Stimulated activated CD8-positive, alpha-beta memory T cell treated with anti-CD3 and anti-CD28 coated beads, Interleukin-4, amount 100 ng/mL, for 4 hours (primary cell): ENCODE measurements at places on chromosomes 3 and 15.

DNA sequence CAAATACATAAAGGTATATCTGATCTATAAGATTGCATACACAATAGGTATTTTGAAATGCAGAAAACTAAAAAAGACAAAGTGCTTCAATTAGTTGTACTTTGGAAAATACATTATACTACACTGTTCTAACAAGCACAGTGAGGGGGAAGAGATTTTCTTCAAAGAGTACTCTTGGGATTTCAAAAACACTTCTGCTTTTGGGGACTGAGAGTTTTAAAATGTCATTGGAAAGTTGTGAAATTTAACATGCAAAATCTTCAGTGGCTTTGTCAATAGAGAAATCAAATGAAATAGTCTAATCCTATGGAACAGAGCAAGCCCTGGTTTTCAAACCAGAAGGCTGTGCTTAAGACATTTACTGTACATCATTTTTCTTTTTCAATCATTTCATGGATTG lies 322.2 kb upstream of the SEMA6D start:
- DNase-seq = no peak

DNA sequence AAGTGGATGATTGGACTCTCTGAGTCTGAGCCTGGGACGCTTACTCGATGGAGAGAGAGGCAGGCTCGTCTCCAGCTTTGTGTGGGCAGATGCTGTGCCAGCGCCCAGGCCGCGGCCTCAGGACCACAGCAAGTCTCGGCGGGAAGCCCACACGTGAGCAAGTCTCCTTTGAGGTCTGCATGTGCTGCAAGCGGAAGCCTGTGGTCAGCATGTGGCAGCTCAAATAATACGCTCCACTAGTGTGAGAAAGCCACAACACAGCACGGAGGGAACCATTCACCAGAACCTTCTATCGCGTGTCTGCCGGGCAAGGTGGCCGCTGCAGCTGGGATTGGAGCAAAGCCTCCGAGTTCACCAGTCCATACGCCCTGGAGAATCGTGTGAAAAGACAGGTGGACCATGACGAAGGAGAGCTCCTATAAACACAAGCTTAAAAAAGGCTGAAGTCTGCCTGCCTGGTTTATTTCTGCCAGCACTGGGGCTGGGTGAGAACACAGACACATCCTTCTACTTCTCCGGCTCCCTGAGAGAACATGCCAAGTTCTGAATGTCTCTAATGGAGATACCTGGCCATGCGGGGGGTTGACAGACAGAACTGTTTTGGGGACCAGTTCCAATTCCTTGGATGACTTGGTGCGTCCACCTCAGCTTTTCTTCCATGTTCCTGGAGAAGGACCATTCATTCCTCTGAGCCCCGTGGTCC lies 82.0 kb upstream of the LRIG1 start:
- peak; percentile 9 for DNase-seq

- no peak for DNase-seq
Observed at GRCh38 chr15:52714968-52715367, 35.8 kb upstream of the ATOSA start.

DNA sequence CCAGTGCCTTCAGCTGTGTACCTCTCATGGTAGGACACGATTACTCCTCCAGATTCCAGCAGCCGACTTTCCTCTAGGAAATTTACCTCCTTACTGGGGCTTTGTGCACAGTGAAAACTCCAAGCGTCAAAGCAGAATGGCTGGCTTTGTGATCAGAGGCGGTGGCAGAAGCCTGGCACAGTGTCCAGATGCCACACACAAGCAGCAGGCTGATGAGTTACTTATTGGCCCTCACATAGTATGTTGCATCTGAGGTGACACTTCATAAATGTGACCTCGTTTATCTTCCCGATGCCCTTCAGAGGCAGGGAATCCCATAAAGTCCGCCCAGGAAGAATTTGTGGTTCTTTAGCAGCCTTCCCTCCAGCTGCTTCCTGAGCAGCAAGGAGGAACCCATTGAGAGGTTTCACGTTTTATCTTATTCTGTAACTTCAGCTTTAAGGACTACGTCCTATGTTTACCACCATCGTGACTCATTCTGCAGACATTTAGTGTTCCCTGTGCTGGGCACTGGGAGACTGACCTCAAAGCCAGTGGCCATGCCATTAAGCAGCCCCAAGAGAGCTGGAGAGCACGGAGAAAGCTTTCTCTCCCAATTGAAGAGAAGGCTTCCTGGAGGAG lies 107.1 kb upstream of the C15orf61 start:
- DNase-seq = no peak

GRCh38 chr3:2554656-2555055 lies 456.0 kb downstream of the CNTN4 start:
- DNase-seq = no peak

- no peak for DNase-seq
Observed at GRCh38 chr3:173938159-173938558, 540.6 kb downstream of the NLGN1 start.

GRCh38 chr15:43789409-43789808 lies 2.7 kb upstream of the SERF2 start:
- DNase-seq = no peak

DNA sequence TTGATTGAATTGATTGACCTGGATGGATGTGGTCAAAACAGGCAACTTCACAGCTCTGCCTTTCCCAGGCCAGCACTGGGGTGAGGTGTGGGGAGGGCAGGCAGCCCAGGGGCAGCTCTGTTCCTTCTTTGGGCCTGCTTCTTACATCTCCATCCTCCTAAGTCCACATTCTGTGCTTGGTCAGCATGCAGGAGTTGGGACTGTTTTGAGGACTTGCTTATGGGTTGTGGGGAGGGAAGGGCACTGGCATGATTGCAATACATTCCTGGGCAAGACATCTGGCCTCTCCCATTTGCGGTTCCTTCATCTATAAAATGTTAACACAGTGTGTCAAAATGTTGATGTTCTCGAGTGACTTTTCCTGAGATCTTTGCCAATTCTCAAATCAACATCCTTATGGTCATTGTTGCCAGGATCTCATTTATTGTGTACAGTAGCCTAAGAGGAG lies 84.1 kb downstream of the ST6GAL1 start:
- no peak for DNase-seq

DNA sequence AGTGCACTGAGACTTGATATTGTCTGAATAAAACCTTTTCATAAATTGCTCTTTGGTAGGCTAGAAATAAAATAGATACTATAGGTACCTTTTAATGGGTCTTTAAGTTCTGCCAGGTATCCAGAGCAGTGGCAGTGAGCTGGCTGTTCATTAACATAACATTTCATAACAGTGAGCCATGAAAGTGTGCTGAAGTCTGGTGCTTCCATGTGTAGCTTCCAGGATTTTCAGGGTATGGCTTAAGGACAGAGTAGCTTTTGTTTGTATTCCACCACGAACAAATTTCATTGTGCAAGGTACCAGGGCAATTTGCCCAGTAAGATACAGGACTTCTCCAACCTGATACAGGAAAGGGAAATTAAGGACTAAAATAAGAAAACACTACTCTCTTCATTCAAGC lies 124.7 kb upstream of the NANOGP8 start:
- DNase-seq = no peak

DNA sequence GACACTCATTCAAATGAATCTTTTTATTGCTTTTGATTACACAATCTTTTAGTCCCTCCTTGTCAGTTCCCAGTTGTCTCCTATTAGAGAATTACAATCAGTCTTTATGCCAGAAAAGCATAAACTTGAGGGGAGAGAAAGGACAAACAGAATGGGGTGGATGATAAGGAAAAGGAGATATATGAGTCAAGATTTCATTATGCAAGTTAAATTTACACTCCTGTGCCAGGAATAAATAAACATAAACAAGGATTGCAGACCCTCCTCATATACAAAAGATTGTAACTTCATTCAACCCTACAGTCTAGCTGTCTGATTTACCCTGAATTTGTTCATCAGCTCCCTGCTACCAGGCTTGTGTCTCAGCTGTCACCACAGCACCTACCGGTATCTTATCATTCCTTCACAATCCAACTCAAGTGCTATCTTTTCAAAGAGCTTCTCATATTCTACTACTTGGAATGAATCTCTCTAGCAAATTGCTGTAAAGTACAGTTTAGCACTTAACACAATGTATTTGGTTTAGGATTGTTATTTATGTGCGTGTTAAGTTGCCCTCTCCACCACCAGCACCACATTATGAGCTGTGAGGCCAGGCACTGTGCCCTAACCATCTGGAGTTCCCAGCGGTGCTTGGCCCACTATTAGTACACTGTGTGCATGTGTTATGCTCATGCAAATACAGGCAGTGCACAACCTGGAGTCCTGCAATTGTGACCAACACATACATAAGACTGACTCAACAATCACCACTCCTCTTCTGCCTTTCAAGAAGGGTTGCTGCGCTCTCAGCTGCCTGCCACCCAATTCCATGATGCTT lies 504.1 kb downstream of the TBL1XR1 start:
- DNase-seq = no peak

DNA sequence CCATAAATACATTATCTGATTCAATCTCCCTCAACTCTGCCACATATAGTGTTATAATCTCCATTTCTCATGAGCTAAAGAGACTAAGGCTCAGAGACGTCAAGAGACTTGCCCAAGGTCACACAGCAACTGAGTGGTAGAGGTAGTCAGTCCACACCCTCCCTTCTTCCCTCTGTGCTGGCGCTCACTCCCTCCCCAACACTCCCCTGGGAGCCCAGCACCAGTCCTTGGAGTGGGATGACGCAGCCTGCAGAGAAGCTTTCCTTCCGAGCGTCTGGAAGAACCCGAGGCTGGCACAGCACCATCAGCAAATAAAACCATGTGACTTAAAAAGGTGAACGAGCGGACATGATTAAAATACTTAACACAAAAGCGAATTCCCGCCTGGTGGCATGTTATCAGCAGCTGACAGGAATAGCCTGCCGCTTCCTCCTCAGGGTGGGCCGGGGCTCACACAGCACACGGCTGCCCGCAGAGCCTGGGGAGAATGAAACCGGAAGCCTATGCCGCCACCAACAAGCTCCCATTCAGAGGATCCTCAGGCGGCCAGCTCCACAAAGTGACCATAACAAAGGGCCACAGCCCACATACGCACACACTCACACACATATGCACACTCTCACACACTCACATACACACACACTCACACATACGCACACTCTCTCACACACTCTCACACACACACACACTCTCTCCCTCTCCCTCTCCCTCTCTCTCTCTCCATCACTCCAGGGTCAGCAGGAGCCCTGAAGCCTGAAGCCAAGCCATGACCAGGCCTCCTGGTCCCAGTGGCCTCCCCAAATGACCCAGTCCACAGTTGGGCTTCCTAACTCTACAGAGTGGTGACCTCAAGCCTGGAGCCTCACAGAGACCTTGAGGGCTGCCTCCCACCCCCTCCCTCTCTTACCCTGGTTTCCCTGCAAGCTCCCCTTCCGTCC lies 120.5 kb downstream of the XXYLT1 start:
- DNase-seq = no peak

DNA sequence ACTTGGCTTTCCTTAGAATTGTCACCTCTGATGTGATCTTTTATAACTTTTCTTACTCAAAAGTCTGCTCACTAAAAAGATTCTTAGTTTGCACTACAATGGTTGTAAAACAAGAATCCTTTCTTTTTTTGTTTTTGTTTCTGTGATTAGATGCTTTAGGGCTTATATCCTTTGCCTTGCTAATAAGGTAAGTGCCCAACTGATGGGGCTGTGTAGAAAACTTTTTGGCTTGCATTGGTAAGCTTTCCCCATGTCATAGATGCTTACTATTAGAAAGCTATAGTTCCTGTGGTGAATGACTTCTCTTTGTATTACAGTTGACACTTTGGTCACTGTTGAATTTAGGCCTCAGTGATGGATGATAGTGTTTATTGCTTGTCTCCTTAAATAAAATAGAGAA lies 5.1 kb downstream of the ABHD5 start:
- no peak for DNase-seq

GRCh38 chr3:45319231-45319995 lies 69.0 kb upstream of the LARS2 start:
- DNase-seq = no peak

- no peak for DNase-seq
Observed at GRCh38 chr15:96053031-96053780, 277.3 kb upstream of the NR2F2 start.

- DNase-seq = no peak
Observed at GRCh38 chr3:161305095-161305991, 66.0 kb downstream of the SPTSSB start.

DNA sequence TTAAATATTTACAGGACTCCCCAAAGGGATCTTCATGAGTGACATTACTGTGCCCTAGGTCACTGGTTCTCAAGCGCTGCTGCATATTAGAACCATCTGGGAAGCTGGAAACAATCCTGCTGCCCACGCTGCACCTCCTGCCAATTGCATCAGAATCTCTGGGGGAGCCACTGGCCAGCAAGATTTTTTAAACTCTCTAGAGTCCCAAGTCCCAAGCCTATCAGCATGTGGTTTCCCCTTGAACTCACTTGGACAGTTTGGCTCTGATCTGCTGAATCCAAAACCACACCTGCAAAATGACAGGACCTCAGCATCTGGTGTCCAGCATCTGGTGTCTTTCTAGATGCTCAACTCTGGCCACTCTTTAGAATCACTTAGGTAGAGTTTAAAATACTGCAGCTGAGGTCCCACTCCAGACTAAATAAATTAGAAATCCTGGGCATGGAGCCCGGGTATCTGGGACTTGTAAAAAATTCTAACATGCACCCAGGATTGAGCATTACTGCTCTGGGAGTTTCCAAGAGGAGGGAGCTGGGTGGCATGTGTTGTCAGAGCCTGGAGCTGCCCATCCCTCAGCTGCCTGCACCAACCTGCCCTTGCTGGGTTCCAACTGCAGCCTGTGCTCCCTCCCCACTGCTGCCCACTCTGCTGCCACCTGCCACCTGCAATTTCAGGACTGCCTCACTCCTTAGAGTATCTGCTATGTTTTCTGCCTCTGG lies 311.3 kb downstream of the SLC9A9 start:
- DNase-seq = no peak

DNA sequence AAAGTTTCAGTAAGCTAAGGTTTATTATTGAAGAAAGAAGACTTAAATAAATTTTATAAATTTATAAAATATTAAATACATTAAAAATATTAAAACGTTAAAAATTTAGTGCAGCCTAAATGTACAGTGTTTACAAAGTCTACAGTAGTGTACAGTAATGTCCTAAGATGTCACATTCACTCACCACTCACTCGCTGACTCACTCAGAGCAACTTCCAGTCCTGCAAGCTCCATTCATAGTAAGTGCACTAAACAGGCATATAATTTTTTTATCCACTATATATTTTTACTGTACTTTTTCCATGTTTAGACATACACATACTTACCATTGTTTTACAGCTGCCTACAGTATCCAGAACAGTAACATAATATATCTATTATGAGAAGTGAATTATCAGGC lies 51.5 kb downstream of the TJP1 start:
- no peak for DNase-seq

DNA sequence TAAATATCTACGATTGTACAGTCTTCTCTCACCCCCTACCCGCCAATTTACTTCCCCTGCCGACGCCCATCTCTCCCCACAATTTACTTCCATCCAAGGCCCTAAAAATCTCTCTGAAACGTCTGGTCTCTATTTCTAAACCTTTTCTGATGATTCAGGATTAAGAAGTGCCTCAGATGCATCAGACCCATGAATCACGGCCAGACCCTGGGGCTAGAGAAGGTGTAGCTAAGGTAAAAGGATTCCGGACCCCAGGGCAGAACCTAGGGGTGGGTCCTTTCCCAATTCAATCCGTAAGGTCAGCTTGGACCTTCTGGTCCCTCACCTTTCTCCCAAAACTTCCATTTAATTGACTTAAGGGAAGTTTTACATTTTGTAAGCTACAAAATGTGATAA lies 46.4 kb downstream of the LRIG1 start:
- no peak for DNase-seq
